ENCODE measurements at places on chromosomes 11 and 22. TPM values are rescaled to one million over a fixed set of nuclear protein-coding genes. Genes with fewer than 3 reads are reported as not detected.
A peak's percentile ranks its signal among the peaks of the same experiment; 100 is the strongest.

DNA sequence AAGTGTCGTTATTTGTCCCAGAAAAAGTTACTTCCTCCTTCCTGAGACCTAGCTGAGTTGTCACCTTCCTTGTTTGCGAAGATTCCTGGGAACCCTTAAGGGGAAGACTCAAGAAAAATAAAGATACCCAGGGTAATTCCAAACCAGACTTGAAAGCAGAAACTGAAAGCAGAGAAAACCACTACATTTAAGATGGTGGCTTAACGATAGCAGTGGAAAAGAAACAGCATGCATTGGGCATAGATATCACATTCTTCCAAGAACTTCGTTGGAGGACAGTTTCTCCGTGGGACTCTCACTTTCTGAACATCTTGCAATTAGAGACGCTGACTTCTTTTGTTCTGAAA lies 89.1 kb downstream of the FAM76B start:
- peaks cover 37% of the 10 kb centered on the region for H3K4me1 ChIP-seq
- no peaks in the 10 kb centered on the region for H3K36me3 ChIP-seq
- H3K4me3 ChIP-seq, result no peak overlapping the region
- no peak for DNase-seq
- H3K27me3 ChIP-seq, result no peaks in the 10 kb centered on the region
- H3K27ac ChIP-seq, result no peak overlapping the region

DNA sequence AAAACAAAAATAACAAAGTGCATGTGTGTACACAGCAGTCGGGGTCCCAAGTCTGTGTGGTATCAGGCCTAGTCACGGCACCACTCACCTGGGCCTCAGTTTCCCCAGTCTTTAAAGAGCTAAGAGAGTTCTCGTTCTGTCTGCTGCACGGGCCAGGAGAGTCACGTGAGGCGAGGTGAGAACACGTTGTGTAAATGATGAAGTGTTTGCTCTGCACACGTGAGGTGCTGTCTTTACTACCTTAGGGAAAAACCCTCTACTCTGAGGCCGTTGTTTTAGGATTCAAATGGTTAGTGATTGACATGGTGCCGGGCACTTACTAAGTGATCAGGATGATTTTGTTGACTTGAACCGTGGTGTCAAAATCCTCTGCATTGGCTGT lies 86.5 kb upstream of the PPARA start:
- H3K36me3 ChIP-seq, result no peaks in the 10 kb centered on the region
- peaks cover 95% of the 10 kb centered on the region for H3K4me1 ChIP-seq
- no peaks in the 10 kb centered on the region for H3K27me3 ChIP-seq
- H3K27ac ChIP-seq, result peak overlapping the region; percentile 100
- DNase-seq, result peak; percentile 66

- H3K4me3 ChIP-seq, result no peak overlapping the region
- H3K27me3 ChIP-seq, result no peaks in the 10 kb centered on the region
- H3K27ac ChIP-seq, result no peak overlapping the region
- no peak for DNase-seq
- H3K4me1 ChIP-seq, result no peaks in the 10 kb centered on the region
- peaks cover 12% of the 10 kb centered on the region for H3K36me3 ChIP-seq
These were observed 88.9 kb downstream of the BMAL1 start for GRCh38 chr11:13366266-13367026.

GRCh38 chr11:41449483-41450050 lies 9.9 kb downstream of the LRRC4C start:
- H3K36me3 ChIP-seq, result no peaks in the 10 kb centered on the region
- no peak overlapping the region for H3K4me3 ChIP-seq
- no peaks in the 10 kb centered on the region for H3K4me1 ChIP-seq
- H3K27ac ChIP-seq, result no peak overlapping the region
- H3K27me3 ChIP-seq, result no peaks in the 10 kb centered on the region

DNA sequence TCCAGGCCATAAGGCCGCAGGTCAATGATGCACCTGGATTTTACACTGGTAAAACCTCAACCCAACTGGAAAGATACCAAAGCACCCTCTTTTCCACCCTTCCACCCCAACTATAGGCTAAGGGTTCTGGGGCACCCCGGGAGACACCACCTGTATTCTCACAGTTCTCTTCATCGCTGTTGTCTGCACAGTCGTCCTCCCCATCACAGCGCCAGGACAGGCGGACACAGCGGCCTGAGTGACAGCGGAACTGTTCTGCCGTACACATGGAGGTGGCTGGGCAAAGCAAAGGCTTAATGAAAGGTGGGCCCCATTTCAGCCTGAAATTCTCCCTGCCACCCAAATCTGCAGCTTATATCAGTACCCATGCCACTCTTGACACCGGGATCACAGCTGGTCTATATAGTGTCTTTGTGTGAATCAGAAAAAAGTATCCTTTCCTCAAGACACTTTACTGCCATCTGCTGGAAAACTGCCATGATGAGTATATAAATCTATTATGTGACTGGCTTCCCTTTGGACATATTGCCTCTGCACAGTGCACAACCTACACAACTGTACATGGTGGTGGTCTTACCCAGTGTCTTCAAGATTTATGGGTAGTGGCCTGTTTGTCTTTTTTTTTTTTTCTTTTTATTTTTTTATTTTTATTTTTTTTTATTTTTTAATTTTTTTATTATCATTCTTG lies 21.5 kb downstream of the LRP4 start:
- no peak for DNase-seq
- H3K4me3 ChIP-seq, result no peak overlapping the region
- no peaks in the 10 kb centered on the region for H3K27me3 ChIP-seq
- no peak overlapping the region for H3K27ac ChIP-seq

DNA sequence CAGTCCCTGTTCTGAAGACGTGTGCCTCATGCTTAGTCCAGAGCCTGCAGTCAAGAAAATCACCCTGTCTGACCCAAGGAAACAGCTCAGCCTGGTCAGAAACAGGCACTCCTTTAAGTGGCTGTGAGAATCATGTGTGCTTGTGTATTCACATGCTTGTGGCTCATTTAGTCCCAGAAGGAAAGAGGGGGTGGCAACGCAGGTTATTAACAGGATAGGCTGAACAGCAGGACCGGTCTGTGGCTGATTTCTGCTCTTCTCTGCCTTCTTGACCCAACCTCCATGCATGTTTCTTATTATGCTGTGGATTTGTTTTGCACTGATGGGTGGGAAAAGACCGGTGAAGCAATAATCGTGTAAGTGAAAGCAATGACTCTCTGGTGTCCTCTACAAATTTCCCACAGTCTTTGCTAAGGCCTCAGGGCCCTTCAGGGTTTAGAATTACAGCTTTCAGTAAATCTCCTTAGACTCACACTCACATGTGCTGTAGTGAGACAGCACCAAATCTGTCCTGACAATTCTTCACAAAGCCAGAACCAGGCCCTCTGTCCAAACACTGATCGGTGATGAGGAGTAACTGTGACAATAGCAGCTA lies 288.1 kb downstream of the ETS1 start:
- no peaks in the 10 kb centered on the region for H3K27me3 ChIP-seq
- H3K36me3 ChIP-seq, result no peaks in the 10 kb centered on the region
- peaks cover 9% of the 10 kb centered on the region for H3K4me1 ChIP-seq
- DNase-seq, result no peak
- no peak overlapping the region for H3K4me3 ChIP-seq

DNA sequence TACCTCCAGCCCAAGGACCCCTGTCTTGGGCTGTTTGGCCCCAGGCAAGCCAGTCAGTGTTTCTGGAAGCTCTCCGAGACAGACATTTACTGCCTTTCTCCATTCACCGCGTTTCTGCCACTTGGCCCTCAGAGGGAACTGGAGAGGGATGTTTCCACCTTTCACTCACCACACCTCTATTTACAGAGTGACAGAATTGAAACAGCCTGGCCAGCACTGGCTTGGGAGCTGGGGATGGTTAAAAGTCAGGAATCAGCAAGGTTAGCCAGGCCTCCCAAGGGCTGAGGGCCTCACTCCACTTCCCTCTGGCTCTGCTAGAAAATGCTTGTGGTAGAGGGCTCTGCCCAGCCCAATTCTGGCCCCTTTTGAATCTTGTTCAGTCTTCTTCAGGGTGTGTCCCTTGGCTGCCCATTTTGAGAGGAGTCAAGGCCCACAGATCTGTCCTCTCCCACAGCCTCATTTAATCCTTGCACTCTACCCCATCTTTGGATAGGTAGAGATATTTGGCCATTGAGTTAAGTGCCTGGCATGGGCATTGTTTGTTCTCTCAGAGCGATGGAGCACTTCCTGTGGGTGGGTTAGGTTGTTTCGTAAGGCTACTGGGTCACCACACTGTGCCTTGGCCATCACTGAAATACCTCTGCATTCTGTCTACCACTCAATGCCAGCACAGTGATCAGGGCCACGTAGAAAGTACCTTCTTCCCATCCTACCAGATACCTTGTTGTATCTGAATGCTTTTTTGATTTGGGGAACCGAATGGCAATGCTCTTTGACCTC lies 119.2 kb downstream of the MICAL2 start:
- DNase-seq, result no peak
- H3K27ac ChIP-seq, result no peak overlapping the region
- no peaks in the 10 kb centered on the region for H3K27me3 ChIP-seq
- H3K36me3 ChIP-seq, result peaks cover 46% of the 10 kb centered on the region
- H3K4me3 ChIP-seq, result no peak overlapping the region
- peaks cover 13% of the 10 kb centered on the region for H3K4me1 ChIP-seq

DNA sequence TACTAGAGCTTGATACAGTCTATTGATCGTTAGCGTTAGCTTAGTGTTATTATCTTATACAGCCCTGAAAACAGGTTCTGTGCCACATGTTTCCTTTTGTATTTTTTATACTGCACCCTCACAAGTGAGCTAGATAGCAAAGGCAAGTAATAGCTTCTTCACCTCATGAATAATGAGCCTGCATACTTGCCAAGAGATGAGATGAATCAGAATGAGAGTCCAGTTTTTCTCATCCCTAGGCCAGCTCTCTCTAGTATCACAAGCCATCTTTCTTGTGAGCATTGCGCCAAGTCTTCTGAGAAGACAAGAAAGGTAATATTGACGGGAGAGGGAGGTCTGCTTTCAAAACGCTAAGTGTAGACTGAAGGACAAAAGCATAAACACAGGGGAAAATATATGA lies 8.7 kb upstream of the CARD18 start:
- no peak overlapping the region for H3K27ac ChIP-seq
- no peaks in the 10 kb centered on the region for H3K4me1 ChIP-seq
- H3K36me3 ChIP-seq, result no peaks in the 10 kb centered on the region
- no peaks in the 10 kb centered on the region for H3K27me3 ChIP-seq

- H3K4me3 ChIP-seq, result no peak overlapping the region
- DNase-seq, result no peak
- no peaks in the 10 kb centered on the region for H3K36me3 ChIP-seq
- no peak overlapping the region for H3K27ac ChIP-seq
These were observed 48.2 kb upstream of the MTMR2 start for GRCh38 chr11:95972060-95972459.

DNA sequence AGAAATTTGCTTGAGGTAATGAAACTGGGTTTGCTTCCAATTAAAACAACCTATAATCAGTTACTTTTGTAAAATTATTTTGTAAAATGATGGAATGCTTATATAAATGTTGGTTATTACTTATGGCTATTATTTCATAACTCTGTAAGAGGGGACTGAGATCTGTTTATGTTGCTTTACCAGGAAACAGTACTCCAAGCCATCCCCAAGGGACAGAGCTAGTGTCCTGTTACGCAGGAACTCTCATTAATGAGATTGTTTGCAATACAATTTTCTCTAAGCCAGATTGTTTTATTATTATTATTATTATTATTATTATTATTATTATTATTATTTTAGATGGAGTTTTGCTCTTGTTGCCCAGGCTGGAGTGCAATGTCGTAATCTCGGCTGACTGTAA lies 2.3 kb upstream of the NOX4 start:
- H3K36me3 ChIP-seq, result no peaks in the 10 kb centered on the region
- no peaks in the 10 kb centered on the region for H3K27me3 ChIP-seq
- H3K4me3 ChIP-seq, result no peak overlapping the region
- H3K4me1 ChIP-seq, result no peaks in the 10 kb centered on the region
- H3K27ac ChIP-seq, result no peak overlapping the region
- DNase-seq, result no peak

GRCh38 chr11:110242746-110243145 lies 53.7 kb downstream of the RDX start:
- H3K36me3 ChIP-seq, result peaks cover 27% of the 10 kb centered on the region
- no peaks in the 10 kb centered on the region for H3K4me1 ChIP-seq
- DNase-seq, result no peak
- H3K4me3 ChIP-seq, result no peak overlapping the region
- no peaks in the 10 kb centered on the region for H3K27me3 ChIP-seq

GRCh38 chr11:3723014-3723708 lies 52.0 kb upstream of the CHRNA10 start:
- no peak for DNase-seq
- no peak overlapping the region for H3K4me3 ChIP-seq
- H3K36me3 ChIP-seq, result peaks cover 95% of the 10 kb centered on the region
- H3K27me3 ChIP-seq, result no peaks in the 10 kb centered on the region
- no peak overlapping the region for H3K27ac ChIP-seq

DNA sequence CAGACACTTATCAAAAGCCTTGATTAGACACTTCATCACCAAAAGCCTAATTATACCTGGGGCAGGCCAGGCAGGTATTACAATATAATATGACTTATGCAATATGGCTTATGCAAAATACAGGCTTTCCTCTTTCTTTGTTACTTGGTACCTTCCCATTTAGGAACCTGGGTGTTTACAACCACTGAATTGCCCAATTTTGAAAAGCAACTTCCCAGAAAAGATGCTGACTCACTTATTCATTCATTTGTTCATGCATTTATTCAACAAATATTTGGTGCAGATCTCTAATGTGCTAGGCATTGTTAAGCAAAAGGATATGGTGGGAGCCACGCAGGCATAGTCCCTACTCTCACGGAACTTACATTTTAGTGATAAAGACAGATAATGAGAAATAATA lies 13.6 kb upstream of the JAML start:
- no peak for DNase-seq
- no peaks in the 10 kb centered on the region for H3K27me3 ChIP-seq
- H3K27ac ChIP-seq, result no peak overlapping the region
- H3K4me1 ChIP-seq, result no peaks in the 10 kb centered on the region

- H3K4me1 ChIP-seq, result peaks cover 23% of the 10 kb centered on the region
- DNase-seq, result no peak
- H3K36me3 ChIP-seq, result peaks cover 51% of the 10 kb centered on the region
- H3K27me3 ChIP-seq, result no peaks in the 10 kb centered on the region
- H3K27ac ChIP-seq, result no peak overlapping the region
These were observed 64.1 kb downstream of the PPP6R3 start for GRCh38 chr11:68524681-68525080.

APOL1 gene
- 6.6 TPM for polyA plus RNA-seq

PRAME gene
- polyA plus RNA-seq, result 0.06 TPM

SPDYC gene
- polyA plus RNA-seq, result not detected

GUCY1A2 gene
- polyA plus RNA-seq, result not detected
